MCF 10A (cell line): ENCODE measurements at places on chromosomes 3 and 15.

GRCh38 chr3:196219194-196219969 lies 3.0 kb downstream of the SLC51A start:
- DNase-seq, result peak; percentile 71

DNA sequence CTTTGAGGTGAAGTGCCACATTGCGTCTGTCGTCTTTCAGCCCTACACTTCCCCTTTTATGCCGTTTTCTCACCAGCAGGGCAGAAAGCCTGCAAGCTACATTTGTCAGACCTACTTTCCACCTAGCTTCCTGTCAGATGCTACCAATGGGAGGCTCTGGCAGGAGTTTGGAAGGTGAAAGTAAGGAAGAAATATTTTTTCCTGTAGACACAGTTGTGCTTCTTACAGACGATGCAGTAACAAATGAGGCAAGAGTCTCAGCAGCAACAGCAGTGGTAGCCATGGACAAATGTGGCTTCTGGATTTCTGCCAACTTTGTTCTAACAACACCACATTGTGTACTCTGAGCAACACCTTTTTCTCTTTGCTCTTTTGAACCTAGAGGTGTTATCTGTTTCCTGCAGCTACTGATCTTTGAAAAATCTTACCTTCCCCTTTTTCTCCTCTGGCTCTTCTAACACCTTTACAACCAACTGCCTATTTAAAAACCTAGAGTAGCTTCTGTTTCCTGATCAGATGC lies 70.6 kb upstream of the STT3B start:
- DNase-seq, result peak; percentile 51

DNA sequence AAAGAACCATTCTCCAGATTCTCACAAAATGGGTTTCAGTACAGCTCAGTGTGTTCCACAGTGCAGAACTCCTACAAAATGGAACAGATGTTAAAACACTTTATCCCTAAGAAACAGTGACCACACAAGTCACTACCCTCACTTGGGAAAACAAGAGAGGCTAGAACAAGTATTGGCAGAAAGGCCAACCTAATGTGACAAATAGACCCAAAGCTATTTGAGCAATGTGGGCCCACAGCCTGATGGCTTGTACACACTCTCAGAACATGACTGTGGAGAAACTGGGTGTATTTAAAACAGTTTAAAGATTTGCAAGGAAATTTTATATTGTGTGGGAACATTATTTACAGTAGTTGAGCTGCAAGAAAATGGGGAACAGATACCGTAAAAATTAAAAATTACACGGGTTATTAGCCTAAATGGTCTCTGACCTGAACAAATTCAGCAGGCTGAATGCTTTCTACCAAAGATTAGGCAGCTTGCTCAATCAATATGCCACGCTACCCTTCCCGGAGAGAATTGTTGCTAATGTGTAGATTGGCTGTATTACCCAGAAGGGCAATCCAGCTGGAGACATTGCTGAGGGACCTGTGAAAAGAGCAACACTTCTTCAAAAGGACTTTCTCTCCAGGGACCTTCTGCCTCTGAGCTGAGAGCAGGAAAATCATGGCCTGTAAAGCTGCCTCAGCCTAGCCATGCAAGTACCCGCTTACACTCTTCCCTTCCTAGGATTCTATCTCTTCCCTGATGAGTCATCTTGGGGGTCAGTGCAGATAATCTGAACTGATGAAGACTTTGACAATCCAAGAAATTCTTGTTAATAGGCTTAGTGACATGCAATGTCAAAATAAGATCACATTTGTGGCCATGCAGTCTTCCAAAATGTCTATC lies 97.1 kb downstream of the STRIT1 start:
- no peak for DNase-seq

DNA sequence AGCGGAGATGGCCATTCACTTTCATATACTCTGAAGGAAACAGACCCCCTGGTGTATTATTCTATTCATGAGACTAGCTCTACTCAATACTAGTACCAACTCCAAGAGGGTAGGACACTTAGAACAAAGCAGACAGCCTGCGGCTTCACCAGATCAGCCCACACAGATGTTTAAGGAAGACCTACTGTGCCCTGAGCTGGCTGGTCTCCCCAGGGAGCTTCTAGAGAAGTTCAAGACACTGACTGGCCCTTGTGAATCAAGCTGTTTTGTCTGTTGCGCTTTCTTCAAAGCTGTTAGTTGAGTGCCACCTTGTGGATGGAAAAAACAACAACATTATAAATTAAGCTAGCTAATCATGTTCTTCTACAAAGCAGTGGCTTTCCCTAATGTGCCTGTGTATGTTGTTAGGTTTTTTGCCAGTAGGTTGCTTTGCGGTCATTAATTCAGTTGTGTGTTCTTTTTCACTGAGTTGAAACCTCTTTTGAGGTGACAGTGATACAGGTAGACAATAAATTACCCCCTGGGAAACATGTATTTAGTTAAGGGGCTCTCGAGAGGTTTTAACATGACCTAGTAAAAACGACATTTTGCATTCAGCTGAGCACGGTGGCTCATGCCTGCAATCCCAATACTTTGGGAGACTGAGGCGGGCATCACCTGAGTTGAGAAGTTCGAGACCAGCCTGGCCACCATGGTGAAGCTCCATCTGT lies 64.2 kb upstream of the MYZAP start:
- DNase-seq, result peak; percentile 81

- no peak for DNase-seq
Measured at GRCh38 chr15:64987136-64987535, 2.6 kb downstream of the SPG21 start.

GRCh38 chr15:63048776-63049665 lies 6.5 kb downstream of the TPM1 start:
- peak; percentile 60 for DNase-seq

GRCh38 chr15:88257311-88258092 lies 963 bp upstream of the NTRK3 start:
- DNase-seq, result no peak
